ENCODE measurements at places on chromosomes 4 and X.
A peak's percentile ranks its signal among the peaks of the same experiment; 100 is the strongest.

DNA sequence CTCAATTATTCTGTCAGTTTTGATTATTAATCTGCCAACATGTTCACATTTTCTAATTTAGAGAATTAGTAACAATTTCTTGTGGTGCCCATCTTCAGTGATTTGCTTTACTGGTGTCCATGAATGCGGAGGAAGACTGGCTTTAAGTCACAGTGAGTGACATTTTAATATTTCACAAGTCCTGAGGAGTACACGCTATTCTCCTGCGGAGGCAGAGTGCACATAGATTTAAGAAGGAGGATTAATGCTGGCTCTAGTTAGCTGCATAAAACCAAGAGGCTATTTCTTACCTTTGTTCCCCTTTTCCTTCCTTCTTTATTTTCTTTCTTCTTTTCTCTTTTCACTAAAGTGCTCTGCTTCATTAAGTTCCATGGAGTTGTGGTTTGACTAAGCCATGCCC, 495.2 kb upstream of the IGFBP7 start:
- DNase-seq, result no peak

- DNase-seq, result no peak
These were observed 16.7 kb upstream of the MRPL1 start for GRCh38 chr4:77845929-77846328.

- no peak for DNase-seq
These were observed 946 bp downstream of the ANXA3 start for GRCh38 chr4:78552389-78553042.

DNA sequence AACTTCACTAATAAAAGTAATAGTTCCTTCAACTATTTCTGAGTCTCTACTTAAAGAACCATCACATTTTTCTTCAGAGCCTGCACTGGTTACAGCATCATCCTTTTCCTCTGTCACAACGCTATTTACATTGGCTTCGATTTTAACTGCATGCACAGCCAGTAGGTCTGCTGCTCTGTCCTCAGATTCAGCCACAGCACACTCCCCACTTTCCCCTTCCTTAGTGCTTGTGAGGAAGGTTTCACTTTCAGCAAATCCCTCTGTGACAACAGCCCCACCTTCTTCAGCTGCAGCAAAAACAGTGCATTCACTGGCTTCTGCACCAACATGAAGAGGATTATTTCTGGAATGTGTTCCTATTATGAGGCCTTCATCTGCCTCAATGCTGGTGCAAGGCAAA, 25.7 kb downstream of the BOD1L1 start:
- DNase-seq, result no peak

DNA sequence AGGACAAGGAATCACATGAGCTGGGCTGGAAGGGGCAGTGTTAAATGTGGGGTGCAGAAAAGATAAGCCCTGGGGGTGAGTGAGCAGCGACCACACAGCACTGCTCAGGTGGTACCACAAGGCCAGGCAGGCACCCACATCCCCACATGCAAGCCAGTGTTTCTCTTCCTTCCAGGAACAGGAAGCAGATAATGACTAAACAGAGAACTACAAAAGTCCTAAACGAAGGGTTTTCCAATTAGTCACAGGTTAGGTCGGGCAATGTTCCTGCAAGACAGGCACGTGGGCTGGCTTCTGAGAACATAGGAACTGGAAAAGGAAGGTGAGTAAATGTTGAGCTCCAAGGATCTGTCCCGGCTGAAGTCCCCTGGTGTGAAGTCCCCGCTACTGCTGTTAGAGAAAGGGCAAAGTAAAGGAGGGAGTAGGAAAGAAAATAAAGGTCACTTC, 19.5 kb downstream of the RELL1 start:
- DNase-seq, result no peak

- no peak for DNase-seq
These were observed 7.5 kb upstream of the BCOR start for GRCh38 chrX:40104985-40105834.

DNA sequence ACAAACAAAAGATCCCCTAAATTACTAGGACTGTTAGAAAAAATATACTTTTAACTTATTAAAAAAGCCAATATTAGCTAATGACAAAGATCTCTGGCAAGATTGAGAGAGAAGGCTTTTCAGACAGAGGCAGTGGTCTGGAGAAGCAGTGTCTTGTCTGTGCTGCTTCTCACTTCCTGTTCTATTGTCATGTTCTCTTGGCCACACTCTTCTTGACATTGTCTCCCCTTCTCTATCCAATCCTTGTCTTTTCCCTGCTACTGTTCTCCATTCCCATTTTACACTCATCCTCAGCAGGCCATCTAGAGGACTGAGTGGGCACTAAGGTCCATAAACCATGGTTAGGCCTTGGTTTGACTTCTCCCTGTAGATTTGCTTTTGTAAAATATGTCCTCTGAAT, 14.0 kb upstream of the TAPT1 start:
- no peak for DNase-seq

- DNase-seq, result peak; percentile 4
These were observed 510 bp downstream of the HMGB3 start for GRCh38 chrX:150983521-150984168.

GRCh38 chr4:47471591-47471990, 8.1 kb upstream of the COMMD8 start:
- no peak for DNase-seq

GRCh38 chr4:138959097-138959815, 56.3 kb upstream of the NOCT start:
- DNase-seq, result no peak

- DNase-seq, result no peak
These were observed 34.4 kb upstream of the ANXA3 start for GRCh38 chr4:78517050-78517652.

DNA sequence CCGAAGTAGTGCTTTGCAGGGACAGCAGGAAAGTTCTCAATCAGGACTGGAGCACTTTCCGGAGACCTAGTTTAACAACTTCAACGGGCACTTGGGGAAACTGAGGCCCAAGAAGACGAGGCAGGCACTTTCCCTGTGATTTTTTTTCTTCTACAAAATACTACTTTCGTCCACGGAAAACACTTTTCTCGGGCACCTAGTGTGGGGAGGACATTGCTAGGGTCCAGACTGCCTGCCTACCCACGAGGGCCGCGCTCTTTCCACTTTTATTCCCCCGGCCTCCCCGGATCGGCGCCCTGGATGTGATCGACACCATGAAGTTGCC, 125.4 kb upstream of the CXorf66 start:
- DNase-seq, result no peak

DNA sequence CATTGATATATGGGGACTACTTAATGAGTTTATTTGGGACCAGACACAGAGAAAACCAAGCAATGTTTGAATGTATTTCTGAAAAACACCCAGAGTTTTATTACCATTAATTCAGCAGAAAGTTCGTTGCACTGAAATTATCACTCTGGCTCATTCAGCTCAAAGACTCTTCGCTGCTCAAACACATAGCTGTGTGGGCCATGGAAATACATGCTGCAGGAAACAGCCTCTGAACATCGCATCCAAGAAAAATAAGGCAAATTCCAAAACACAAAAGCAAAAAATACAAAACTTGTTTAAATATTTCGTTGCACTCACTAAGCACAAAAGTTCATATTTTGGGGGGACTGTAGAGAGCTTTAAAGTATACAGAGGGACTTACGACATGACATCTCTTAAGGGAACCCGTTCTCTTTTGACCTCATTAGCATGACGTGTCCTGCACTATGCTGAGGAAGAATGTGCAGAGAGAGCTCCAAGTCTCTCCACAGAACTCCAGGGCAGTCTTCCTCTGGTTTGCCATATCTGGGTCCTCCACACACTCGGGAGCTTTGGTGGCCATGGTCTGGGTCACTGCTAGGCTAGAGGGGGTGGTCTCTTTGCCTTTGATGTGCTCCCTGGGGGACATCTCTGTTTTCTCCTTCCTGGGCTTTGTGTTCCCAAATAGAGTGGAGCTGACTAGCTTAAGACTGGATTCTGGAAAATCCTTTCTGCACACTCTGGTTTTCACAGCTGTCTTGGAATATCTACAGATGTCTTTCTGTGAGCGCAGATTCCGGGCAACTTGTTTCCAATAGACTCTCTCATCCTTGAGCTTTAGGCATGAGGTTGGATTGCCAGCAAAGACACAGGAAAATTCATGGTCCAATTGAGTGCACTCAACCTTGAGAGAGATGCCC, 2.8 kb downstream of the FGFBP1 start:
- no peak for DNase-seq

GRCh38 chr4:125043486-125043885, 271.3 kb upstream of the FAT4 start:
- DNase-seq, result no peak

DNA sequence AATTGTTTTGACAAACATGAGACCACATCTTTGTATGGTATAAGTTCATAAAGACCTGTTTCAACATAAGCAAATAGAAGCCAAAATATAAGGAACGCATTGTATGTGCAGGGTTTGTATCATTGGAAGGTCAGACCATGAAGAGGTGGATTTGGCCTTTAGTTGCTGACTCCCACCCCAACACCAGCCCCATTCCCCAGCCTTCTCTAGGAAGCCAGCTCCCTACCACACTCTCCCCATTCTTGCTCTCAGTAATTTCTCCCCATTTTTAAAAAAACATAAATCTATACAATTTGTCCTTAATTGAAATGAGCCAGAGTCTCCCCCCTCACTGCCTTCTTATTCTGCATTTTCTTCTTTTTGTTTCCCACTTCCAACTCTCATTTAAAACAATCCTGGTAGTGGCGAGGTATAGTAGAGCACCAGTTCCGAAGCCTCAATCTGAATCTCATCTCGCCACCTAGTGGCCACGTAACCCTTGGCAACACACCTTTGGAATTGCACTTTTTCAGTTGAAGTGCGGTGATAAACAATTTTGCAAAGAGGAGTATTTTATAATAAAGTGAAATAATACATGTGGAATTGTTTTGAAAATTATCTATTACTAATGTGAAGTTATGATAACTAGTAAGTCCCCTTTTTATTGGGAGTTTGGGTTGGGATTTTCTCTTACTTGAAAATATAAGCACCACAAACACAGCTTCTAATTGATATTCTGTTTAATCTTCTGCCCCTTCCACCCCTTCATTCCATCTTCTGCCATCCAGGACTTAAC, 126.6 kb downstream of the ASB9 start:
- DNase-seq, result peak; percentile 43

GRCh38 chrX:129553619-129554288, 13.7 kb downstream of the OCRL start:
- DNase-seq, result no peak

- DNase-seq, result no peak
These were observed 198.0 kb downstream of the GALNTL6 start for GRCh38 chr4:172011196-172011595.

DNA sequence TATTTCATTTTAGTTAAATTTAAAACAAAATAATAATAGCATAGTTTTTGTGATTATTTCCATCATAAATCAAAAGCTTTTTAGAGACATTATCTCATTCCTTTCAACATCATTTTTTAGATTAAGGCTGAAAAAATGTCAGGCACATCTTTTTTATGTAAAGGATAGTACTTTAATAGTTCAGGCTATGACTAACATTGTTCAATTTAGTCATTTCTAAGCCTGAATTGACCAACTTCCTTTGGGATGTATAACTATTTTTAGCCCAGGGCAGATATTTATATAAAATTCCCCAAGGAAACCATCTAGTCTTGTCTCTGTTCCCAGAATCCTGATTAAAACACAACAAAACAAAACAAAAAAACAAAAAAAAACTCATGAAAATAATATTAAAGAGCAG, 145.6 kb upstream of the PCDH18 start:
- no peak for DNase-seq

- no peak for DNase-seq
These were observed 20.7 kb downstream of the ADH7 start for GRCh38 chr4:99414401-99414800.

- DNase-seq, result no peak
These were observed 61.7 kb downstream of the SLIT2 start for GRCh38 chr4:20313237-20314030.

DNA sequence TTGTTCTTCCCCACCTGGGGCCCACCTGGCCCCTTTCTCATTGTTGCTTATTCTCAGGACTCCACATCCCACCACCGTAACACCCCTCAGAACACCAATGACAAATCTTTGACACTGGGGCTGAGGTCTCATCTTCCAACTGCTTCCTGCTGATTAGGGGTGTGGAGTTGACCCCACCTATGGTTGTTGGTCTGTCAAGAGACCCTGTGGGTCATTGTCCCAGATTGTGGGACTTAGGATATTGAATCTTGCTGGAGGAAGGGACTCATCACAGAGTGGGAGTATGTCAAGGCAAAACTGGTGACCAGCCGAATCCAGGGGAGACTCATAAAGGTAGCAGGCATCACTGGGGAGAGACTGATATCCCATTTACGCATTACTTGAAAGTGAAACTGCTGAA, 140.2 kb upstream of the PLAC1 start:
- no peak for DNase-seq

DNA sequence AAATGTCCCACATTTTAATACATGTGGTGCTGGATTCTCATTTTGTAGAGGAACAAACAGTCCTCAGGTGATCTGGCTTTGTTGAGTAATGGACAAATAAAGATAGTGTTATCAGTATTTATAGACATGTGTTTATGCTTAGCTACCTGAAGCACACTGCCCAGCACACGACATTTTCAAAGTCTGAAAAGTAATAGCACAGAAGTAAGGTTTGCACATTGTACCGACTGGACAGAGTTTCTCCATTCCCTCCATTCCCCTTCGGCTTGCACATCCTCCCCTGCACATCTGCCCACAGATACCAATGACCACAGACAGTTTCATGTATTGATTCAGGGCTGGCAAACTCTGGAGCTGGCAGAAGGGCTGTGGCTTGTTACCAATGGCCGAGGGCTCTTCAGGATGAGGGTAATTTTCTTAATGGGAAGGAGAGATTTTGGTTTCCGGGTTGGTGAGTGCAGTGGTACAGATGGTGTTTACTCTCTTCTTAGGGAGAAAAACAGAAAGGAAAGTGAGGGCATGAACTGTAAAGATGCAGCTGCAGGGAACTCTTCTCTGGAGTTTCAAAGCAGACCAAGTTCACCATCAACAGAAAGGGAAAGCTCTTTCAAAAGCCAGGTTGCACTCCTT, 2.3 kb downstream of the GRPR start:
- DNase-seq, result no peak

DNA sequence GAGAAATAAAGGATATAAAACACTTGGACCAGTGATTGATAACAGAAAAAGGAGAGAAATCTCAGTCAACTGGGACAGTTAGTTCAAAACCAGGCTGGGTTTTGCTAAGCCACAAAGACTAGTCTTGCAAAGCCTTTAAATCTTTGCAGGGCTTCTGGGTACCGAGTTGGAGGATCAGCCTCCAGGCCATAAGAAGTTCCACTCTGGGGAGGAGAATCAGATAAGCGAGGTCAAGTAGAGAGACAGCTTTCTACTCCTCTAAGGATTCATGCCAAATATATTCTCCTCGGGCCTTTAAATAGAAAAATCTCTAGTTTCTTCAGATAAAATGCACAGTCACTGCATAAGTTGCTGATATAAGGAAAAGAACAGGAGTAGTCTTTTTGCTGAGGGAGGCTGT, 92.7 kb downstream of the MFAP3L start:
- no peak for DNase-seq

Data from stimulated activated CD4-positive, alpha-beta T cell treated with anti-CD3 and anti-CD28 coated beads, Interleukin-4, amount 100 ng/mL, for 4 hours (primary cell).